ENCODE measurements at places on chromosomes 1 and 21.
A peak's percentile ranks its signal among the peaks of the same experiment; 100 is the strongest.

GRCh38 chr1:237736372-237737029 is 154.2 kb downstream of the ZP4 start:
- DNase-seq = no peak

DNA sequence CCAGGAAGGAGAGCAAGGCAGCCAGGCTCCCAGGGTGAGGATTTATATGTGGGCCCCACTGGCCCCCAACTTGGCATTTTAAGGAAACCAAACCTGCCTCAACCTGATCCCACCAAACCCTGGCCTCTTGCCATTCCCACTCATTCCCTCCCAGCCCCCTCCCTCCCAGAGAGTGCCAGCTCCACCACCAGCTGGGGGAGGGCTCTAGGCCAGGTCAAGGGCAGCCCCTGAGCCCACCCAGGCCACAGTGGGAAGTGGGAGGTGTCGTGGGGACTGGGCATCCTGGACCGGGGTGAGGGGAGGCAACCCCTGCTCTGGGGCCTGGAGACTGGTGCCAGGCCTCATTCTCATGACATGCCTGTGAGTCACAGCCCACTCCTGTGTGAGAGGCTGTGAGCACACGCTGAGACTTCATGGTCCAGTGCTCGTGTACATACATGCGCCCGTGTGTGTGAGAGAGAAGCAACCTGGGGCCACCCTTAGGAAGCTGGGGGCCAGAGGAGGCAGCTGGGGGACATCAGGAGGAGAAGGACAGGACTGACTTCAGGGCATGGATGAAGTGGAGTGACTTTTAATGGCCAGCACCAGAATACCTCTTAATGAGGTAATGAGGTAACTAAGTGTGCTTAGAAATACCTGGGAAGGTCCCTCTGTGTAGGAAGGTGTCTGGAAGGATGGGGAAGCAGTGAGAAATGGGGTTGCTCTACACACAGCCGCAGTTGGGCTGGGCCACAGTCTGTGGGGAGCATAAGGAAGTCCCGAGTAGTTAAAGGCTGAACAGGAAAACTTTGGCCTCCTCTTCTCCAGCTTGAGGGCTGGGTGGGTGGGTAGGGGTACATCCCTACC is at the start of gene S100A2:
Gene S100A2, minus strand, starts transcription at position 316 of the 846 bp plus-strand sequence. CDS start 1,967 bp downstream, outside the sequence.
- peak; percentile 76 for DNase-seq

GRCh38 chr1:28154078-28154594 is 22.4 kb downstream of the PTAFR start:
- no peak for DNase-seq

DNA sequence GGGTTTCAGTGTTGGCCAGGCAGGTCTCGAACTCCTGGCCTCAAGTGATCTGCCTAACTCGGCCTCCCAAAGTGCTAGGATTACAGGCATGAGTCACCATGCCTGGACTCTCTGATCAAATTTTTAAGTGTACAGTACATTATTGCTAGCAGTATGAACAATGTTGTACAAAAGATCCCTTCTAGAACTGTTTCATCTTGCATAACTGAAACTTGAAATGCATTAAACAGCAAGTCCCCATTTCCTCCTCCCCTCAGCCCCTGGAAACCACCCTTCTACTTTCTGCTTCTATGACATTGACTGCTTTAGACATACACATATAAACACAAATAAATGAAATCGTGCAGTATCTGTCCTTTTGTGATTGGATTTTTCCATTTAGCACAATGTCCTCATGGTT is 463.4 kb downstream of the PTPRC start:
- no peak for DNase-seq

DNA sequence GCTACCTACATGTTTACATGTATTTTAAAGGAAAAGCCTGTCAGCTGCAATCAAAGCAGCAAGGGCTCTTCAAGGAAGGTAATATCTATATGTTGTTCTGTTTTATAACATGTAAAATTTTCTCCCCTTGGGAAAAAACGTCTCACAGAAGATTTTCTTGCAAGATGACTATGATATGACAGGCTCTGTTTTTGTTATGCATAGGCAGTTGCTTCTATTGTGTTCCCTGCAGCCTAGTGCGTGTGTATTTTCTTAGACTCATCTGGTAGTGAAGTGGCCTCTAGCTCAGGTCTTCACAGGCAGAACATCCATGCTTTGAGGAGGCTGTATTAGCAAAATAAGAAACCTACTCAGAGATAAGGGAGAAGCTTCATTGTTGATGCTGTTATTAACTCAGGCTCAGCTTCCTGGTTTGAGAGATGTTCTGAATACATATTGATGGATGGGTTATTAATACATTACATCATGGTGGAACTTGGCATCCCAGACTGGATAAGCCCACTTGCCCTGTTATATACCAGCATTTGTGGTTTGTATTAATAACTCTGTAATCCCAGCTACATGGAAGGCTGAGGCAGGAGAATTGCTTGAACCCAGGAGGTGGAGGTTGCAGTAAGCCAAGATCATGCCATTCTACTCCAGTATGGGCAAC is 35.8 kb downstream of the LAMC1 start:
- DNase-seq = no peak

- DNase-seq = no peak
These were observed 85.0 kb upstream of the KCNJ15 start for GRCh38 chr21:38171723-38172344.

DNA sequence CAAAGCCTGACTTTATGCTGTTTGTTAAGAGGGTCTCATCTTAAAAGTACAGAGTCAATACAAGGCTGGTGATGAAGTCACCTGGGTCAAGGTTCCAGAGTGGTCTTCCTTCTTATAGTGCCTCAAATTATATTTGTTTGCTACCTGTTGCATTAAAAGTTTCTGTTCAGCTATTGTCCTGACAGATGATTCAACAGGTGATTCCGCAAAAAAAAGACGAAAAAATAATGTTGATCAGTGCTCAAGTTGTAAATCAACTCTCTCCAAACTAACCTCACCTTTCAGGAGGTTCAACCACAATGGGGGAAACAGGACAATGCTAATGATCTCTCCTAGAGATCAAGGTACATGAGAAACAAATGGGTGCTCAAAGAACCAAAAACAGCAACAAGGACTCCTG is 35.7 kb downstream of the HSF2BP start:
- DNase-seq = no peak

DNA sequence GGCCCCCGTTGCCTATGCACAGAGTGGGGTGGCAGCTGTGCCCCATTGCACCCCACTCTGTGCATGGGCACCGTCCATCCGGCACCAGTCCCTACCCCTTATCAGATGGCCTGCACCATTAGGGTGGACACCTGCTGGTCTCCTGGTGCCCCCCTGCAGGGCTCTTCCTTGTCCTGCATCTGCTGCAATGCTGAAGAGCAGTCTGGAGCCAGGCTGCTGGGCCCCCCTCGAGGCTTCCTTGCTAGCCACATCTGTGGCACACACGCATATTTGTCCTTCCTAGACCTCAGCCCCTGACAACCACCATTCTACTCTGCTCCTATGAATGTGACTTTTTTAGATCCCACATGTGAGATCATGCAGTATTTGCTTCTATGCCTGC is 56.4 kb downstream of the COL18A1 start:
- no peak for DNase-seq

Measured in DMS 273 treated with DMSO at 0.1 percent for 48 hours (cell line).